ENCODE measurements at places on chromosomes 11 and 22. TPM values are rescaled to one million over a fixed set of nuclear protein-coding genes. Genes with fewer than 3 reads are reported as not detected.

- no peak for DNase-seq
These were observed 33.3 kb downstream of the EIF3M start for GRCh38 chr11:32616903-32617302.

DNA sequence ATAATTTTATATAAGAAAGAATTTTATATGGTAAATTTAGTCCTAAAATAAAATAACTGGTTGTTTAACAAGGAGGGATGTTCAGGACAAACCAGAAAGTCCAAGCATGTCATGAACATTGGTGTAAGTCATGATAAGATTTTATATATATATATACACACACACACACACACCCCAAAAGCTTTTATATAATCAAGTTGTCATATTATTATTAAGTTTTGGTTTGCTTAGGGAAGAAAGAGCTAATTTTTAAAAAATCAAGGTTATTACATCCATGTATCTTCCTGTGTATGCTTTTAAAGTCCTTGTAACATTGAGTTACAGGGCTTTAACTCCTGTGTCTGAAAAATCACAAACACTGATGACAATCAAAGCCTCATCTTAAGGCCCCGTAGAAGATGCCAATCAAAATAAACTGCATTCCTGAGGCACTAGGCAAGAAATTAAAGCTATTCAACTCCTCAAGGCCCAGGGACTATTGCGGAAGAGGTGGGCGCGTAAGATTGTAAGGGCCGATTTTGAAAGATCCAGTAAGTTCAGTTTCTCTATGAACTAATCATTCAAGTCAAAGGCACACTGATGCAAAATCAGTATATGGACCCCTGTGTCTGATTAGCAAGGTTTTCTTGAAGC lies 16.8 kb downstream of the APOL6 start:
- no peak for DNase-seq

DNA sequence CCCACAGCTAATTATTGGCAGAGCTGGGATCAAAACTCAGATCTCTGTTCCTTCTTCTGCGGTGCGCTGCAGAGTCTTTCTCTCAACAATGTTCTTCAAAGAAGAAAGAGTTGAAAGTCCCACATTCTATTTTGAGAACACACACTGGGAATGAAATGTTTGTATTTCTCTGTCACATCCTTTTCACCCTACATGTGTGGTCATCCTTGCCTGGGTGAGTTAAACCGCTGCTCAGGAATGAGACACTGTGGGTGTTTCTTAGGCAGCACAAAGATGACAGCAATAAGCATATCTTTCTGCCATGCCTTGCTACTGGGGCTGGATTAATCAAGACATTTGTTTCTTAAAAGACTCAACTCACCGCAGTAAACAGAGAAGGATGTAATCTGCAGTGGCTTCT lies 222.6 kb downstream of the LARGE1 start:
- no peak for DNase-seq

DNA sequence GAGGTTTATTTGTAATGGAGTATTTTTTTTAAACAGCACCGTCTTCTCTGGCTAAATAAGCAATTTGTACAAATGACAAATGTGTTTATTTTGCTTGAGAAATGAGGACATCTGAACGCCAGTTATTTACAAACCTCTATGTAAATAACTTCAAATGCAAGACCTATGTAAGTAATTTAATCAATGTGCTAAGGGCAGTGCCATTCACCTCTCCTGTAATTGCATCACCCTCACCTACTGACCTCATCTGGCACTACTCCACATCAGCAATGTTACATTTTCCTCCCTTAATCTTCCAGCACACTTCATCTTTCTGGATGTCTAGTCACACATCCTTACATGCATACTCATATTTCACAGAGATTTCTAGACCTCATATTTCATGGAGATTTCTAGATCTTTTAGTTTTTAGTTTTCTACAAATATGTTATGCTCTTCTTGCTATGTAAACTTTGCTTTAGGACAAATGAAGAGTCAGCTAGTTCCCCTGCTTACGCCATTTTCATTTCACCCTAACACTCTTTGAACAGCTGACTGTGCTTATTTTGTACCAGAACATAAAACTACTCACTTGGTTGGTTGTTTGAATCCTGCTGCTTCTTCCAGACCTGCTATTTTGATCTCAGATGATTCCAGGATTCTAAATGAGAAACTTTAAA lies 238.6 kb downstream of the GRM5 start:
- DNase-seq: no peak

The SLC5A1 gene
- not detected for total RNA-seq

GRCh38 chr11:36635066-36635862 lies 37.2 kb upstream of the RAG2 start:
- no peak for DNase-seq

The TRPM5 gene
- total RNA-seq: 0.84 TPM

- no peak for DNase-seq
These were observed 5.5 kb downstream of the TOLLIP start for GRCh38 chr11:1303973-1304372.

- no peak for DNase-seq
These were observed 13.7 kb downstream of the MCAM start for GRCh38 chr11:119303227-119303718.

Data from progenitor cell of endocrine pancreas (in vitro differentiated cells).